NCI-H345 (cell line): ENCODE measurements at places on chromosomes 16 and 17.

GRCh38 chr16:30697264-30698138, 1.5 kb upstream of the SRCAP start:
- DNase-seq = peak; percentile 99

GRCh38 chr17:81832608-81833159, 407 bp downstream of the MCRIP1 start:
- peak; percentile 52 for DNase-seq

GRCh38 chr17:52505601-52506000, 347.1 kb upstream of the CA10 start:
- no peak for DNase-seq

DNA sequence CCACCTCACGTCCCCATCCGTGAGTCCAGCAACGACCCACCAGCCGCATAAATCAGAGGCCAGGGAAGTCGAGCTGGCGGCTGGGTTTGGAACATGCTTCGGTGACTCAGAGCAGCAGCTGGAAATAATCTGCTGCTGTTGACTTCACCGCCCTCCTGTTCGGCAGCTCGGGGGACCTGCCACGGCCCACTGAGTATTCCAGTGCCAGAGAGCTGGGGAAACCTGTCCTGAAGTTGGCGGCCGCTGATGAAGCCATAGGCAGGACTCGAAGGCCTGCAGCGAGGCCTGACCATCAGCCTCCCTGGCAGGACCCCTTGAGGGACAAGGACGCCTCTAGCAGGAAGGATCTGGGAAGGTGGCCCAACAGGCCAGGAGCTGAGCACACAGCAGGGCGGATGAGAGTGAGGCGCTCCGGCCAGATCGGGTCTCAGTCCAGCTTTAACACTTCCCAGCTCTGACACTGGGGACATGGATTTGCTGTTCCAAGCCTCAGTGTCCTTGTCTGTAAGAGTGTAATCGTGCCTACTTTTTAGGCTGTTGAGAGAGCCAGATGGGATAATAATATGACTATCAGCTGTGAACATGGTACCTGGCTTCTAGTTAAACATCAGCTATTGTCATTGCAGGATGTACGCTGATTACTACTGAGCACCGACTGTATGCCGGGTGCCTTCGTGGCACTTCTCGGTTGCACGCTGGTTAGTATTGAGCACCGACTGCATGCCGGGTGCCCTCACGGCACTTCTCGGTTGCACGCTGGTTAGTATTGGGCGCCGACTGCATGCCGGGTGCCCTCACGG, 50.4 kb upstream of the CIBAR2 start:
- no peak for DNase-seq

DNA sequence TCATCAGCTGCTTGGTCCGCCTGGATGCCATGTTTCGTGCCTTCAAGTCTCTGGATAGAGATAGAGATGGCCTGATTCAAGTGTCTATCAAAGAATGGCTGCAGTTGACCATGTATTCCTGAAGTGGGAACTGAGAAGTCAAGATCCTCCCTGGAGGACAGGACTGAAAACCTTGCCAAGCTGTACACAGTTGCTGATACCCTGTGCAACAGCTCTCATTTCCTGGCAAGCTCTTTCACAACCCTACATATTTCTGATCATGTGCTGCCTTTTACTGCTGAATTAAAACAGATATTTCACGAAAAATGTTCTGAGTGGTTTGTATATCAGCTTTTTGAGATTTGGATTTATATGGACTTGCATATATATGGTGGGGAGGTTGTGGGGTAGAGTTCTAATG, 898 bp downstream of the CAPNS2 start:
- no peak for DNase-seq

- DNase-seq = no peak
These were observed 95.5 kb downstream of the SDK2 start for GRCh38 chr17:73548620-73549311.

GRCh38 chr16:62051942-62052341, 15.7 kb upstream of the CDH8 start:
- DNase-seq = no peak

GRCh38 chr17:49530118-49530517, 35.0 kb downstream of the NGFR start:
- DNase-seq = no peak

GRCh38 chr17:67582673-67583081, 135.1 kb upstream of the NOL11 start:
- no peak for DNase-seq

DNA sequence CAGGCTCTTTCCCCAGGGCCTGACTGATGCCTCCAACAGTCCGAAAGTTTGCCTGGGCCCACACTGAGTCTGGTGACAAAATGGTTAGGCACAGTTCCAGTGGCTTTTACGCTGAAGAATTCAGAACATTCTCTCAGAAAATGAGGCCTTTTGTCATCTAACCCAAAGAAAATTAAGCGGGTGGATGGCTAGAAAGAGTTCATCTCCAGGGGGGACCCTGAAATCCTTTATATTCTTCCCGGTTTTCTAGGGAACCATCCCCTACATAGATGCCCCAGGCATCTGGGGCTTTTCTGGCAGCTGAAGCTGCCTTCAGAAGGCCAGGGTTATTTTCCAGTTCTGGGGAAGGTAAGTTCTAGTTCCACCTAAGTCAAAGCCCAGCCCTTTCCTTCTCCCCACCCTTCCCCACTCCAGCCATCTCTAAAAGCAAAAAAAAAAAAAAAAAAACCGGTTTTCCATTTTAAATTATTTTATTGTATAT, 2.2 kb downstream of the RASD1 start:
- DNase-seq = no peak

GRCh38 chr17:64060331-64060730, 39.9 kb upstream of the ICAM2 start:
- no peak for DNase-seq
